Uterine smooth muscle cell (primary cell): ENCODE measurements at places on chromosomes 6 and 20. TPM values are rescaled to one million over a fixed set of nuclear protein-coding genes. Genes with fewer than 3 reads are reported as not detected.

CCN6 gene
- not detected in 2 replicates for total RNA-seq

CSNK2B gene
- 82.2 and 114 TPM in 2 replicates for total RNA-seq

COX4I2 gene
- not detected in 2 replicates for total RNA-seq

ZBTB22 gene
- total RNA-seq, result 19.5 and 24.2 TPM in 2 replicates

SLC17A3 gene
- total RNA-seq, result not detected in 2 replicates

OR12D3 gene
- total RNA-seq, result not detected in 2 replicates

COL19A1 gene
- total RNA-seq, result under 0.01 and 0.44 TPM in 2 replicates

OXT gene
- not detected in 2 replicates for total RNA-seq
